ENCODE measurements at places on chromosomes 3 and 15. TPM values are rescaled to one million over a fixed set of nuclear protein-coding genes. Genes with fewer than 3 reads are reported as not detected.
A peak's percentile ranks its signal among the peaks of the same experiment; 100 is the strongest.

- H3K4me3 ChIP-seq: no peak overlapping the region
- no peak overlapping the region for H3K27ac ChIP-seq
- peaks cover 1% of the 10 kb centered on the region for H3K27me3 ChIP-seq
- H3K4me1 ChIP-seq: peaks cover 35% of the 10 kb centered on the region
Observed at GRCh38 chr3:114498539-114499370, 204.9 kb downstream of the TIGIT start.

- H3K27me3 ChIP-seq: peaks cover 16% of the 10 kb centered on the region
- no peak overlapping the region for H3K4me3 ChIP-seq
- H3K36me3 ChIP-seq: no peaks in the 10 kb centered on the region
- no peak overlapping the region for H3K27ac ChIP-seq
Observed at GRCh38 chr3:12372741-12373280, 83.9 kb downstream of the PPARG start.

- no peaks in the 10 kb centered on the region for H3K4me1 ChIP-seq
- no peaks in the 10 kb centered on the region for H3K27me3 ChIP-seq
- H3K36me3 ChIP-seq: no peaks in the 10 kb centered on the region
- no peak overlapping the region for H3K27ac ChIP-seq
Observed at GRCh38 chr3:84307339-84307738, 651.5 kb upstream of the CADM2 start.

DNA sequence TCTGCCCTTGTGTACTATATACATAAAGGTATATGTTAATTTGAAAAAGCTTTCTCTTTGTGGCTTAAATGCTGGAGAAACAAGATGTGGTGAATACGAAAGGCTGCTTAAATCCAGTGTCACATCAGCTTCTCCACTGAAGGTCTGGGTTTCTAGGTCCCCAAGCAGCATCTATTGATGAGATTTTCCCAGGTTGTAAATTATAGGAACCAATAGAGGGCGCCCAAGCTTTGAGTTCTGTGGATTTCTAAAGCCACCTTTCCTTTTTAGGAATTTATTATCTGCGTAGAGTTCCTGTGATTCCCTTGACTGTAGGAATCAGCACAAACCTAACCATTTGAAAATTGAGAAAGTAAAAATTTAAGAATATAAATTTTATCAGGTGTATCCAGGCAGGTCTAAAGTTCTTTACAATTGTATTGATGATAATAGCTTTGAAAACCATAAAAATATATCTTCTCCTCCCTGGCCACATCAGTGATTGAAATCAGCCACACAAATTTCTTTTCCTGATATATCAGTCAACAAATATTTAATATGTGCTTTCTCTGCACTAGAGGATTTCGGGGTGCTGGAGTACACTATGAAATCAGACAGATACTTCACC, 88.3 kb upstream of the ADAMTSL3 start:
- no peaks in the 10 kb centered on the region for H3K4me1 ChIP-seq
- H3K27me3 ChIP-seq: no peaks in the 10 kb centered on the region
- no peak for DNase-seq
- H3K27ac ChIP-seq: no peak overlapping the region

DNA sequence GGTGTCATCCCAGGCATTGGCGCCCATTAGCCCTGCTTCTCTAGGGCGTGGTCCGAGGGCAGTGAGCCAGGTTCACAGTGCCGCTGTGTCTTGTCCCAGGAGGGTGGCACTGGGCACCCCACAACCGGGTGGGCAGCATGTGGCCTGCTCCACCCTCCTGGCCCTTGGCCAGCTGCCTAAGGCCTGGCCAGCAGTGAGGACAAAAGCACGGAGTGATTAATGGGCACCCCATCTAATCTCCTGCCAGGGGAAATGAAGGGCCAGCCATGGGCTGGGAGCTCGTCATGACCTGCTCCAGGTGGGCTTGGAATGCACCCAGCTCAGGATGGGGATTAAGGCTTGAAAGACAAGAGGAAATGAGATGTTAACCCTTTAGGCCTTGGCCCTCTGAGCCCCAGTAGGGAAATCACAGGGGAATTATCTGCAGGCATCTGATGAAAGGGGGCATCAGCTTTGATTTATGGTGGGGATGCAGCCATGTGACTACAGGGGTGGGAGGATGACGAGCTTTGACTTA, 5.2 kb downstream of the THSD4 start:
- H3K36me3 ChIP-seq: no peaks in the 10 kb centered on the region
- H3K27me3 ChIP-seq: peaks cover 37% of the 10 kb centered on the region
- peaks cover 6% of the 10 kb centered on the region for H3K4me1 ChIP-seq
- DNase-seq: no peak

DNA sequence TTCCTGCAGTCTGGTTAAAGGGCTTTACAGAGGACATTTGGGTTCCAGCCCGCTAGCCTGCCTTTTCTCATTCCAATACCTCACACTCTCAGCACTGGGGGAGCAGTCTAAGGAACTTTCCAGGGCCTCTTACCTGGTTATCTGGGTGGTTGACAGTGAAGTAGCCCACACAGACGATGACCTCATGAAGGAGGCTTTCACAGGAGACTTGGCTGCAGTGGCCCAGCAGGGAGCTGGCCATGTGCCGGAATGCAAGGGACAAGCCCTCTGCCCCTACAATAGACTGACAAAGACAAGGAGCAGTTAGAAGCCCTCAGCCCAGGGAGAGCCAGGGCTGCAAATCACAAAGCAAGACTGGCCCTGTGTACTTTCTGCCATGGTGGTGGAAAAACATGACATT, 39.5 kb downstream of the ISL2 start:
- no peak for DNase-seq
- no peaks in the 10 kb centered on the region for H3K4me1 ChIP-seq
- H3K36me3 ChIP-seq: peaks cover 16% of the 10 kb centered on the region
- H3K27ac ChIP-seq: no peak overlapping the region
- H3K27me3 ChIP-seq: no peaks in the 10 kb centered on the region

DNA sequence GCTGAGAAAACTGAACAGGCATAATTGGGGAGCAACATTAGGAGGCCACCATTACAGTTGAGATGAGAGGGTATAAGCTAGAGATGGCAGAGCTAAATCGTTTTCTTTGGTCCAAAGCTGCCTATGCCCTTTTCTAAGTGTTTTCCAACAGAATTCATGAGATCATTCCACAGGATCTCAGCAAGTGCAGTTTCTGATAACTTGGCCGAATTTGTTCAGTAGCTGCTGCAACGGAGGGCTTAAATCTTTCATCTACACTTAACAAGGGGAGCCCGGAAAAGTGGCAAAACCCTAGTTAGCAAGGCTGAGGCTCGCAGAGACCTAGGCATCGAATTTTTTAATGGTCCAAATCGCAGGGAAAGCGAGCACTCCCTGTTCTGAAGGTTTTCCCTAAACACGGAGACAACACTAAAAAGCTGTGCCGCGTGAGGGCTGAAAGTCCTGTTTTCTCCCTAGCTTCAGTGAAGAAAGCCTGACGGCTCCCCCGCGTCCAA, 531 bp upstream of the BLOC1S6 start:
- H3K4me1 ChIP-seq: peaks cover 35% of the 10 kb centered on the region
- H3K27ac ChIP-seq: peak overlapping the region; percentile 100
- H3K4me3 ChIP-seq: peak overlapping the region; percentile 99
- DNase-seq: no peak

- no peak for DNase-seq
- H3K27me3 ChIP-seq: peaks cover 33% of the 10 kb centered on the region
- H3K36me3 ChIP-seq: no peaks in the 10 kb centered on the region
- peaks cover 11% of the 10 kb centered on the region for H3K4me1 ChIP-seq
- peak overlapping the region; percentile 50 for H3K4me3 ChIP-seq
Observed at GRCh38 chr3:184230603-184231528, 1.5 kb downstream of the VWA5B2 start.

DNA sequence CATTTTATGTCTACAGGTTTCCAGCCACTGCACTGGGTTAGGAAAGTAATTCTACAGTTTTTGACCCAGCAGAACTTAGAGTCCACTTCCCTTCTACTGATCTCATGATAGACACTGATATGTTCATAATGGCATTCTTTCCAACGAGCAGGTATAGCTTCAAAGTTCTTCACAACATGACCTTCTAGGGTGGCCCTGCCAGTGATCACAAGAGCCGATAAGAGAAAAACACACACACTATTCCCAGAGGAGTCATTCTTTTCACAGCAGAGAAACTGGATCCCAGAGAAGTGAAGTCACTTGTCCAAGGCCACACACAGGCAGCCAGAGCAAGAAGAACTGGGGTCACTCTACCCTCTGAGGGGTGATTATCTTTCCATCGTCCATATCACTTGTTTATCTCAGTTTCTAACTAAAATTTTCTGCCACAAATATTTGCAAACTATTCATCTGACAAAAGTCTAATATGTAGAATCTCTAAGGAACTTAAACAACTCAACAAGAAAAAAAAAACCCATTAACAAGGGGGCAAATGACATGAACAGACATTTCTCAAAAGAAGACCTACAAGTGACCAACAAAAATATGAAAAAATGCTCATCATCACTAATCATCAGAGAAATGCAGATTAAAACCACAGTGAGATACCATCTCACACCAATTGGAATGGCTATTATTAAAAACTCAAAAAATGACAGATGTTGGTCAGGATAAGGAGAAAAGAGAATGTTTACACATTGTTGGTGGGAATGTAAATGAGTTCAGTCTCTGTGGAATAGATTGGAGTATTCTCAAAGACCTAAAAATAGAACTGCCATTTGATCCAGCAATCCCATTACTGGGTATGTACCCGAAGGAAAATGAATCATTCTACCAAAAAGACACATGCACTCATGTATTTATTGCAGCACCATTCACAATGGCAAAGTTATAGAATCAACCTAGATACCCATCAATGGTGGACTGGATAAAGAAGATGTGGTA, 31.5 kb downstream of the SPTSSB start:
- no peaks in the 10 kb centered on the region for H3K36me3 ChIP-seq
- no peak for DNase-seq
- H3K4me3 ChIP-seq: no peak overlapping the region
- peaks cover 9% of the 10 kb centered on the region for H3K27me3 ChIP-seq
- H3K27ac ChIP-seq: no peak overlapping the region

DNA sequence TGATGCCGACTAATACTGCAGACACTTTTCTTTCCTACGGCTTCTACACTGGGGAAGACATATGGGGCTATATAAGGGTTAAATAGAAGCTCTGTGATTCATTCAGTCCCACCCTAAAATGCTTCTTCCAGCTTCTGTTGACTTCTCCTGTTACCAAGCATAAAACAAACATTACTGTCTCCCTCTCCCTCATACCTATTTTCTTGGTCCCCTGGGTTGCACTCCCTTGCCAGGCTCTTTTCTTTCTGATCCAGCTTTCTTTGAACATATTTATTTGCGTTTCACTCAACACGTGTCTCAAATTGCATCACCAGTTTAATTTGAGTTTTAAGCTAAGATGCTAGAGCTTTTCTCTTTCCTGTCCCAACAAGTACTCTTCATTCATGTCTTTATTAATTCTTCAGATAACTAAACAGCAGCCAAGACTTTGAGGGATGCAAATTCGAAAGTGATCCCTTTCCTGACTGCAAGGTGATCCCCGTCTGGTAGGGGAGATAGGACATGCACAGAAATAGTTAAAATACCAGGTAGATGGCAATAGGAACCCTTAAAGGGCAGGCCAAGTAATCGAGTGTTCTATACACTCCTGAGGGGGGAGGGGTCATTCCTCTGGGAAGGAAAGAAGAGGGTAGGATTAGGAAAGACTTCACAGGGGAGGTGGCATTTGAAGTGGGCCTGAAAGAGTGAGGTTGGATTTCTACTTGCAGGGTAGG, 198.6 kb upstream of the BCL6 start:
- H3K4me1 ChIP-seq: peaks cover 3% of the 10 kb centered on the region
- H3K27me3 ChIP-seq: no peaks in the 10 kb centered on the region
- H3K4me3 ChIP-seq: no peak overlapping the region
- no peak for DNase-seq
- no peak overlapping the region for H3K27ac ChIP-seq
- H3K36me3 ChIP-seq: no peaks in the 10 kb centered on the region

- peaks cover 30% of the 10 kb centered on the region for H3K4me1 ChIP-seq
- H3K4me3 ChIP-seq: no peak overlapping the region
- no peak for DNase-seq
- no peaks in the 10 kb centered on the region for H3K27me3 ChIP-seq
- H3K36me3 ChIP-seq: peaks cover 28% of the 10 kb centered on the region
Observed at GRCh38 chr3:119643528-119643927, 16.9 kb downstream of the POPDC2 start.

DNA sequence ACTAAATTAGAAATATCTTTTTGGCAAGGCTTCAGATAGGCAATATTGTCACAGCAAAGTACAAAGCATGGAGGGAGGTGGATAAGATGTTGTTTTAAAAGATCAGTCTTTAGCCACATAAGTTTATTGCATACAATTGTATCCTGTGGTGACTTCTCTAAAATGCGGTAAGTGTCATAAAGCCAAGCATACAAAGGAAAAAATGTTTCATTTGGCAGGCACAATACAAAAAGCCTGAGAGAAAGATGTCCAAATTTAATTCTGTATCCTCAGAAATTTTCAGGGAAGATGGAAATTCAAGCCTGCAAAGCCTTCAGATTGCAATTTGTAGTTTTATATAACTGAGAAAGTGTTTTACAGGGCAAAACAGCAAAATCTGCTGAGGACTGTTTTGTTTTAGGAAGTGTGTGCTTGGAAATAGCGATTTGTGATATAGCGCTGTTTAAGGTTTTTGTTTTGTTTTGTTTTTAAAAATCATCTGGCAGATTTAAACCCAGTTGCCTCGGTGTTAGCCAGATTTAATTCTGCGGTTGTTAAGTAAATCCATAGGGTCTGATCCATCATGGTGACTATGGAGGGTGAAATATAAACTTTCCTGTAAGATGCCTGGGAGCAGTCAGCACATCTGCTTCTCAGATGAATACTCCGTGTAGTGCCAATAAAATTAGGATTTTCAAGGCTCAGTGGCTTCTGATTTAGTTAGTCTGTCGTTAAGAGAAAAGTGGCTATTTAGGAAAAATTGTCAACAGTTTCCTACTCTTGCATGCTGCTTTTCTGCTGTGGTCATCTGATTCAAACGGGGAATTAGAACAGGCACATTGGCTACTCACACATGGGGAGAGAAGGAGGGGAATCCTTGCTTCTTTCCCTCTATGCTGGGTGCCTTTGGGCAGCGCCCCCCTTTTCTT, 8.0 kb downstream of the KAT2B start:
- no peak for DNase-seq
- no peaks in the 10 kb centered on the region for H3K27me3 ChIP-seq
- no peak overlapping the region for H3K4me3 ChIP-seq
- peaks cover 3% of the 10 kb centered on the region for H3K36me3 ChIP-seq

Gene NR2F2
- not detected for total RNA-seq

Gene LDHAL6B
- total RNA-seq: not detected

Gene ADAMTSL3
- total RNA-seq: not detected

Gene FAM3D
- not detected for total RNA-seq

Gene LSG1
- 41.3 TPM for total RNA-seq
